ENCODE measurements at places on chromosomes 4 and X.

DNA sequence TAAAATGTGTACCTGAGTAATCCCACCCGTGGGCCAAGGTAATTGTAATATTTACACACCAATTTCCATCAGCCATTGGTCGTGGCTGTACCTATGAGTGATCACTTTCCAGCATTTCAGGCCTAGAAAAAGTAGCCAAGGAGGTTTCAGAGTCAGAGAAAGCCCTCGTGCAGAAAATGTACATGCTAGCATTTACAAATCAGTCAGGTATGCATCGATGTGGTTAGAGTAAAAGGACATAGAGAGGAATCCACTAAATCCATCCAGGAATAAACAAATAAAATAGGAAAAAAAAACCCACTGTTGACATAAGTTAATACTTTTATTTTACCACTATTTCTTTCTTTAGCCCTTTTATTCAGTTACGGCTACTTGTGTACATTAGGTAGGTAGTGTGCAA, 256.8 kb downstream of the TRIML1 start:
- no peak for DNase-seq

GRCh38 chrX:15564981-15565579, 35.7 kb downstream of the ACE2 start:
- peak; percentile 8 for DNase-seq

GRCh38 chr4:77605210-77605902, at the start of gene CXCL13:
Gene CXCL13 (plus strand): TSS chr4:77605820. CDS start chr4:77605866, 46 bp downstream.
- no peak for DNase-seq

DNA sequence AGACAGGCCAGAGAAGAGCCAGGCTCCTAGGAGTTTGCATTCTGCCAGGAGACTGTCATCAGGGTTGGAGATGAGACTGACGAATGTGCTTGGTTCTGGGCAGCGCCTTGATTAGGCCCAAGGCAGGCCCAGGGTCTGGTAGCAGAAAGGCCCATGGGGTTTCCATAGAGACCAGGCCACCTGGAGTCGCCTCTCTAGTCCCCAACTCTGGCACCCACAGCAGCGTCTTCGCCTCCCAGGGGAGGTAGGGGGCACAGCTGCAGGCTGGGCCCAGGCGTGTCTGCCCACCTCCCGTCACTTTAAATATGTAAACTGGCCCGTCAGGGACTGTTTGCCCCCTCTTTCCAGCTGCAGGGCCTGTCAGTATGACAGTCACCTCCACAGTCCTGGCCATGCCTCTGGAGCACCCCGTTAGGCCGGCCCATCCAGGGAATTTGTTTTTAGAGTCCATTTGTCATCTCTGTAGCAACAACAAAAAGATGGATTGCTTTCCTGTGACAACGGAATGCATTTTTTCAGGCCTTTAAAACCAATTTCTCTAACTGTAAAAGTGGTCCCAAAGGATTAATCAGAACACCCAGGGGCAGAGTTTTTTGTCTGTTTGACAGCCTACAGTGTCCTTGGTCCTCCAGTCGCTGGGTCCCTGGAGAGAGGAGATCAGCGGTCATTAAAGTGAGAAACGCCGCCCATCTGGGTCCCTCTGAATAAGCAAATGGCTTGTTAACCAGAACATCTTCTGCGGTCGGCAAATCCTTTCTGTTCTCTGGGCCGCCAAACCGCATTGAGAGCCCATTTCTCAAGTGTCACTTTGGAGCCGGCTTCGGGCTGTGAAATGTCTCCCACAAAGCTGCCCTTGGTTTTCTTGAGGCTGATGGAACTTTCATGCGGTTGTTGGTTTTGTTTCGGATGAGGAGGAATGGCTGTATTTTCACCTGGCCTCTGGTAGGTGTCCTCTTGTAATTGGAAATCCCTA, 153.0 kb upstream of the PSAPL1 start:
- no peak for DNase-seq

GRCh38 chr4:162853788-162854187, 312.9 kb downstream of the NAF1 start:
- DNase-seq = no peak

- DNase-seq = no peak
These were observed 387.7 kb downstream of the FAT4 start for GRCh38 chr4:125702406-125702805.

GRCh38 chrX:108090491-108091263, 665 bp downstream of the PSMD10 start:
- no peak for DNase-seq

- DNase-seq = no peak
These were observed 305.7 kb downstream of the INPP4B start for GRCh38 chr4:142540483-142540804.

GRCh38 chr4:1767770-1768366, 25.2 kb upstream of the FGFR3 start:
- no peak for DNase-seq

- DNase-seq = no peak
These were observed 144.8 kb downstream of the FAT4 start for GRCh38 chr4:125459531-125459930.

GRCh38 chr4:2289311-2289954, 27.5 kb upstream of the MXD4 start:
- DNase-seq = no peak

- no peak for DNase-seq
These were observed 230.9 kb upstream of the AFF2 start for GRCh38 chrX:148269513-148269912.

- no peak for DNase-seq
These were observed 174.3 kb downstream of the GPM6A start for GRCh38 chr4:175637762-175638161.

- no peak for DNase-seq
These were observed 353.9 kb downstream of the AFF2 start for GRCh38 chrX:148854306-148854705.

Measured in NCI-H2227 treated with DMSO at 0.1 percent for 48 hours (cell line).